Stimulated activated CD4-positive, alpha-beta T cell treated with anti-CD3 and anti-CD28 coated beads, Interleukin-1b, Interleukin-23, amount 100 ng/mL, for 48 hours (primary cell): ENCODE measurements at places on chromosomes 4 and X.

GRCh38 chrX:50691820-50692219 is 122.2 kb downstream of the SHROOM4 start:
- DNase-seq = no peak

DNA sequence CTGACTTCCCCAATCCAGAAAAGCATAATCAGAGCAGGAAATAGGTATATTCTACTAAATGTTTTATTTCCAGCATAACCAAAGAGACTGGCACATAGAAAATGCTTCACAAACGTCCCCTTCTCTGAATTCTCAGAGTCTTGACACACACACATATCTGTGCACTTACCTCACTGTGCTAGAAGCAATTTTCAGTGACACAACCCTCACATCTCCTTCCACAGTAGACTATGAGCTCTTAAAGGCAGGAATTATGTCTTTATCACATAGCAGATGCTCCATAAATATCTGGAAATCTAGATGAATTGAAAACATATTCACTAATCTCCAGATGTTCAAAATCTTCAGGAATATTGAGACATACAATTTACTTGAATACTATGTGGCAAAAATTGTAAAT is 5.9 kb downstream of the SOWAHB start:
- no peak for DNase-seq

GRCh38 chr4:22196551-22196950 is 248.0 kb upstream of the KCNIP4 start:
- DNase-seq = no peak

GRCh38 chr4:41104155-41104554 is 110.2 kb downstream of the APBB2 start:
- DNase-seq = no peak

DNA sequence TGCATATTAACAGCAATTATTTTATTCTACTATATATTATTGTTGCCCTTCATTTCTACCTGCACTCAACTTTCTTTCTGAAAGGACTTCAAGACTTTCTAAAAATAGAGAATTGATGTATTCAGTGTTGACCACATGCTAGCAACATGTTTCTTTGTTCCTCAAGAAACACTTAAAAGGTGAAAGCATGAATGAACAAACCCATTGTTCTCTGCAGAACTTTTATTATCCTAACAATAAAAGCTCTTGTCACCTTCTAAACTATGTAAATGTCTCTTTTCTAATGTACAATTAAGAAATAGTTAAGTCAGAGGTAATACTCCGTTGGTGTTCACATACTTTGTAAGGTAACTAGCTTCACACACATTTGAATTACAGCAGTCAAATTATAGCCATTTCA is 638.7 kb downstream of the FSTL5 start:
- DNase-seq = no peak

- no peak for DNase-seq
Measured at GRCh38 chr4:181517491-181517890, 725.7 kb upstream of the TENM3 start.

GRCh38 chr4:79197275-79198009 is 128.4 kb downstream of the NAA11 start:
- no peak for DNase-seq

DNA sequence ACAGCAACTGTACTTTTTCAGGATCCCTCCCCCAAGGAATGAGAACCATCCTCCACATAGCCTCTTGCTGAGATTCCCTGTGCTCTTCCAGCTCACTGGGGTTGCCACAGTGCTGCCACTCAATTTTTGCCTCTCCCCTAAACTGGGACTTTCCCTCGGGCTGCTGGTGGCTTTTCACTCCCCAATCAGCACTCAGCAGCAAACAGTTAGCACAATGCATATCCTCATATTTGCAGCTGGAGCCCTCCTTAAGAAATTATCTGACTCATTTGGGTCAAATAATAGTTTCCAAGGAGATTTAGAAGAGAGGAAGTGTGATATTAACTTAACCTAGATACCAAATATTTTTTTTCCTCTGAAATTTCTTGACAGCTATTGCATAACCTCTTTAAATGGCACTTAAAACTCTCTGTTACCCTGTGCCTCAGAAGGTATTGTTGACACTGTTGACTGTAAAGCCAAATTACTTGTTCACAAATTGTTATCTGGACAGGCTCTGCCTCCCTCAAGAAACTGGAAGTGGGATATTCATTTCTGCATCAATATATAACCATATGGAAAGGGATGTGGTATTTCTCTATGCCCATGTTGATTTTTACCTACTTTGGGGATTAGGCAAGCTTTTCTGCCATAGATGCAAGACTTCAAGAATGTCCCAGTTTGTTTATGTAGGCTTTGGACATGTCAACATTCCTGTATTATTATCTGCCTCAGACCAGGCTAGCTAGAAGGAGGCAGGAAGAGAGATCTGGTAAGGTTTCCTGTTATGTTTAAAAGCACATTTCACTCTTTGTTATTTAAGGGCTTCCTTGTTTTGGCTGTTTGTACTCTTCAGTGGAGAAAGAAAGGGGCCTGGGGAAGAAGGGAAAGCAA is 58.0 kb downstream of the SEPTIN11 start:
- no peak for DNase-seq

- no peak for DNase-seq
Measured at GRCh38 chrX:139126493-139126892, 404.0 kb upstream of the F9 start.

DNA sequence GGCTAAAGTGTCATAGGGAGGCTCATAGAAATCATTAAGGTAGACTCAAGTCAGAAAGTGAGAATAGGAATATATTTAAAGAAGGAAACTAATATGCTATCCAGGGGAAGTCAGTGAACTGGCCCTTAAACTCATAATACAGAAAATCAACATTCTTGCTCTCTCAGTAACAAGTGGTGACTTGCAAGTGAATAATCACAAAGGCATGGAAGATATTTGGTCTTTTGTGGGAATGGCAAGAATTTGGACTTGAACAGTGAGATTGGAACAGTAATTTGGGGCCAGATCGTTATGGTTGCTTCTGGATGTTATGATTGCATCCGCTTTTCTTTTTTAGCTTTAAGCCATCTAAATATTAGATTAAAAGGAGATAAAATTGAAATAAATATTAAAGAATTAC is 103.8 kb downstream of the TBC1D19 start:
- no peak for DNase-seq

DNA sequence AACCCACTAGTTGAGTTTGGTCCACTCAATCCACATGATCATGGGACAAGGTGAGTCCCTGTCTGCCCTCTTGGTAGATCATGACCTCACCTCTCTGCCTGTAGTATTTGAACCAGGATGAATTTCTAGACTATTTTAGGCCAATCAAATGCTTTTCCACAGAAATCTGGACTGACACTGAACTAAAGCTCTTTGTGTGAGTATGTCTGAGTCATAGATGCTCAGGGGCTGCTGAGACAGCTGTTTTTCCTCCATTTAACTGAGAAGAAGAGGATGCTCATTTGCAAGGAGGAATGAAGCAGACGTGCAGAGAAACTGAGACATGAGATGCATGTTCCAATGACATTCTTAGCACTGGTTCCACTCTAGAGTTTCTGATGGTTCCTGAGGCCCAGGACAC is 77.3 kb upstream of the TMEM47 start:
- no peak for DNase-seq

- no peak for DNase-seq
Measured at GRCh38 chr4:75251547-75251946, 262.7 kb downstream of the RCHY1 start.

- DNase-seq = no peak
Measured at GRCh38 chr4:182235021-182235795, 8.0 kb upstream of the TENM3 start.

GRCh38 chrX:20412871-20413486 is 146.3 kb upstream of the RPS6KA3 start:
- DNase-seq = peak; percentile 25

GRCh38 chr4:20086799-20087521 is 164.7 kb upstream of the SLIT2 start:
- DNase-seq = no peak

- no peak for DNase-seq
Measured at GRCh38 chrX:112774651-112775293, 65.9 kb downstream of the AMOT start.

- no peak for DNase-seq
Measured at GRCh38 chr4:44351069-44351468, 97.5 kb downstream of the KCTD8 start.

- peak; percentile 2 for DNase-seq
Measured at GRCh38 chrX:109840585-109840984, 107.5 kb upstream of the ACSL4 start.

DNA sequence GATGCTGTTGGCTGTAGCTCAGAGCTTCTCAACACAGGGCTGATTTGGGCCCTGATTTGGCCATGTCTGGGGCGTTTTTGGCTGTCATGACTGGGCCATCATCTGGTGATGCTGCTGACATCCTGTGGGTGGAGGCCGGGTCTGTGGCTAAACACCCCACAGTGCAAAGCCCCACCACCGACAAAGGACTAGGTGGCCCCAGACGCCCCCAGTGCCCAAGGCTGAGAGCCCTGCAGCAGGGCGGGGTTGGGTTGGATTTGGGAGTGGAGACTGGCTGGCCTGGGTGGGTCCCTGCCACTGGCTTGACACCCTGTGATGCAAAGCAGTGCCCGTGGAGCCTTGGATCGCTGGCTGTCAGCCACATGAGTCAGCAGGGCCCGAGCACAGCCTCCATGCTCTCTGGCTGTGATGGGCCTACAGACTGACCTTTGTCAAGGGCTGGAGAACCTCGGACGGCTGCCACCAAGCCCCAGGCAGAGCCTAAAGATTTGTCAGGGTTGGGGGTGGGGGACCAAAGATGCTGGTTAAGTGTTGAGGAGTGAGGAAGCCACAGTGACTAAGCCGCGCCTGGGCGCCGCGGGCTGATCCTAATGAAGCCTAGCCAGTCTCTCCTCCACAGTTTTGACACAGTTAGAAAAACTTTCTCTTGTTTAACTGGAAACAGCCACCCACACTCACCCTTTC is 28.3 kb downstream of the CYTL1 start:
- no peak for DNase-seq

DNA sequence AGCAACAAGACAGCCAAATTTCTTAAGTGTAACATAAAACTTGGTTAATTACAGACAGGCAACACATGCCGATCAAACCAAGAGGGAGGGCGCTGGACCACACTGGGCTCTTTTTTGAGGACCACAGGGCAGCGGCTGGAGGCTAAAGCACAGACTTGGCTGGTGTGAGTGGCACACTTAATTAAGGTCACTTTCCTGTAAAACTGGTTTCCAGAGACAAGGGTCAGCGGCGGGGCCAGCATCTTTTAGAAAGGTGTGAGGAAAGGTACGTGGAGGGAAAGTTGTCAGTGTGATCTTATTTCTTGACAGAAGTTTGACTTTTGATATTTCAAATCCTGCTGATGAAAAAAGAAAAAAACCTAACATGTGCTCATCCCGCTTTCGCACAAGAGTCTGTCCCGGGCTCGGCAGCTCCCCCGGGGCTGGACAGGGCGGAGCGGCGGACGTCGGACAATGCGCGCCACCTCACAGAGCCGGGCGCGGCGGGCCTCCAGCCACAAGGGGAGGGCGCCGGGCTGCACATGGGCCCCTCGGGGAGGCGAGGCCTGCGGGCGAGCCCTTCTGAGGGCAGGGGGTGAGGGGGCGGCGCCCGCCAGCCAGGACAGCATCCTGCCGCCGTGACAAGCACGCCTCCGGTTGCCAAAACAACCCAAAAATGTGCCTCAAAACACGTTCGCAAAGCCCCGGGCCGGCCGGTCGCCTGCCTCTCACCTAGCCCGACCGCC is 660 bp upstream of the HSPA4L start:
- no peak for DNase-seq

- no peak for DNase-seq
Measured at GRCh38 chrX:16970977-16971376, 24.5 kb downstream of the REPS2 start.

DNA sequence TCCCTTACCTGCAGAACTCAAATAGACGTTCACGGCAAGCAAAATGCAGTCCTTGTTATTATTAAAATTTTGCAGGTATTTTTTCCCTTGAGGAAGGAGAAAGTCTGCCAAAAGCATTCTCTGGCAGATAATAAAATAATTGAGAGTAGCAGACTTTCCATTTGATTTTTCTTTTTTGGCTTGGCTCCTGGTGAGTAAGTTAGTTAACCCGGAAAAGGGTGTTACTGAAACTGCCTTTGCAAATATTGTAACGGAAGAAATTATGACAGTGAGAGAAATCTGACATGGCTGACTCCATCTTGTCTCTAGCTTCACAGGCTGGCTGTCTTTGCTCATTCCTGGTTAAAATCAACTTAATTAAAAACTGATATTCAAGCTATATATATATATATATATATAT is 100.5 kb downstream of the GPR143 start:
- DNase-seq = no peak

DNA sequence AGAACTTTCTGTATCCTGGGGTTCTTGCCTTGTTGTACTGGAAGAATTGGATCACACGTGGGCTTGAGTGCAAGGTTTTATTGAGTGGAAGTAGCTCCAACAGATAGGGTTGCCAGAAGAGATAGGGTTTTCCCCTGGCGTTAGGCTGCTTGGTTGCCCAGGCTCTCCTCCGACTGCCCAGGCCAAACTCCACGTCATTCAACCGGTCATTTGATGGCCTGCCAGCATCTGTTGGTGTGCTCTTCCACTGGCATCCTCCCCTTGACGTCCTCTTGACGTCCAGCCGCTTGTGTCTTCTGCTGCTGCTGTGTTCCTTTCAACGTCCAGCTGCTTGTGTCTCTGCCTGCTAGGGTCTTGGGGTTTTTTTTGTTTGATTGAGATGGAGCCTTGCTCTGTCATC is 340.3 kb upstream of the ZCCHC13 start:
- no peak for DNase-seq
